ENCODE measurements at places on chromosomes 3 and 15.
A peak's percentile ranks its signal among the peaks of the same experiment; 100 is the strongest.

DNA sequence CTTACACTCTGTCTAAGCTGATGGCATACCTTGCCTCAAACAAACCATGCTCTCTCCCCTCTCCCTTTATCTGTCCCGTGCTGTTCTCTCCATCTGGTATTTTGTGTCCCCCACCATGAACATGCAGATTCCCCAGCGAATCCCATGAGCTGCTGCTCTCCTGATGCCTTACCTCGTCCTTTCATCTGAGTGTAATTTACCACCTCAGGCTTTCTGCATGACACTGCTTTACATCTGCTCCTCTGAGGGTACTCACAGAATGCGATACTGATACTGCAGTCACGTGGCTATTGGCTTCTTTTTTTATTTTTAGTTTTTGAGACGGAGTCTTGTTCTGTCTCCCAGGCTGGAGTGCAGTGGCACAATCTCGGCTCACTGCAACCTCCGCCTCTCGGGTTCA is 341.7 kb downstream of the PTPRG start:
- DNase-seq = no peak

GRCh38 chr3:104564045-104564643 is 802.6 kb upstream of the ALCAM start:
- DNase-seq = peak; percentile 19

- no peak for DNase-seq
Observed at GRCh38 chr15:59491062-59491461, 53.1 kb downstream of the FAM81A start.

DNA sequence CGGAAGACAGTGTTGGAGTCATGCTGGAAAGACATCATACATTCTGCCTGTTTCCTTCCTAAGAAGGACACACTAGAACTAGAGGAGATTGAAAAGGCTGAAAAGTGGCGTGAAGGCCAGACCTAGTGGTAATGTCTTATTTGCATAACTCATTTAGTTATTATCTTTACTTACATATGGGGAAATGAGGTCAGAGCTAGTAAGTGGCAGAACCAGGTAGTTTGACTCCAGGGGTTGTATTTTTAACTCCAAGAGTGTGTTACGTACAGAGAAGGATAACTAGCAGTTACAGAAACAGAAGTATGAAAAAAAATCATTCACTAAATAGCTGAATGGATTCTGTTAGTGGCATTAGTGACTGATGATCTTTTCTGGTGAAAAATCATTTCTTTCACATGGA is 108.0 kb downstream of the MITF start:
- DNase-seq = no peak

GRCh38 chr15:31013863-31014607 is 22.6 kb upstream of the MTMR10 start:
- no peak for DNase-seq

- DNase-seq = no peak
Observed at GRCh38 chr3:84960581-84960980, 1.8 kb downstream of the CADM2 start.

- no peak for DNase-seq
Observed at GRCh38 chr15:82178061-82178460, 84.5 kb downstream of the EFL1 start.

GRCh38 chr3:42024591-42025351 is 62.9 kb upstream of the ULK4 start:
- DNase-seq = no peak

DNA sequence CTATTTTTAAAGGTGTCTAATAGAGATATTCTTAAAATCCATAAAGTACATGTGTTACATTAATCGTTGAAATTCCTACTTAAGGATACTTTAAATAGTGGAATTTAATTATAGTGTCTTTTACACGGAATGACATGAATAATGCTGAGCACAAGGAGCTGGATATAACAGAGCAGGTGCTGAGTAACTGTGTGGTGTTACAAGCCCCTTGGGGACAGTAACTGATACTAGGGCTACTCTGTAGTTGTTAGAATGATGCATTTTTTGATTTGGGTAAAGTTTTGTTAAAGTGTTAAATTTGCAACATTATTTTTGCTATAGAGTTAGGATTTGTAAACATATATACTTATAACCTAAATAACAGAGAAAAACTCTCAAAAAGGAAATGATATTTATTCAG is 1496.1 kb downstream of the OTOL1 start:
- DNase-seq = no peak

DNA sequence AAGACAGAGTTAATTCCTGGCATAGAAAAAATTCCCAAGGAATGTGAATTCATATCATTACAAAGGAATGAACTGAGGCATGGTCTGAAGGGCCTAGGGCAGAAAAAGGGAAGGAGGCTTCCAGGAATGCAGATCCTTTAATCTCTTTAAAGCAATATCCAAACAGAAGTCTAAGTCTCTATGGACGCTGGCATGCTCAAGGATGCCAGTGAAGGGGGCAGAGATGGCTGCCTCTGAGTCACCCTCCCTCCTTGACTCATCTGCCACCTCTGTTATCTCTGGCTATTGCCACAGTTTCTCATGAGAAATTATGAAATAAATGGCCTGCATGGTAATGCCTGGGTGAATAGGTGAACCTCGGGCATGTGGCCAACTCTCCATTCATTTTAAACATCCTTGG is 96.3 kb upstream of the BCL6 start:
- DNase-seq = no peak

- DNase-seq = no peak
Observed at GRCh38 chr3:123150449-123151215, 51.1 kb upstream of the SEC22A start.

GRCh38 chr3:129038121-129038855 is 22.3 kb upstream of the GP9 start:
- DNase-seq = no peak

DNA sequence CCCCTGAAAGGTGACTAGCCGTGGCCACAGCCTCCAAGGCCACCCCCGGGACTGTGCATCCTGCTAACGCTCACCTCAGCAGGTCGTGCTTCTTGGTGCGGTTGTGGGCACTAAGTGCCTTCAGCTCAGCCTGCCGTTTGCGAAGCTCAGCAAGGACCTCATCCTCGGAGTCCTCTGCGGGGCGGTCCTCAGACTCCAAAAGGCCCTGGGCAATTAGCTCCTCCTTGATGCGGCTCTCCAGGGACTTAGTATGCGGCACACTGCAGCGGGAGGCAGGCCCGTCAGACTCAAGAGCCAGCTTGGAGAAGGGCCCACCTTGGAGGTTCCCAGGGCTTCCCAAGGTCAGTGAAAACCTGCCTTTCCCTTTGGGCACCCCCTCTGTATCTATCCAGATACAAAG is 8.3 kb downstream of the TADA3 start:
- DNase-seq = no peak

GRCh38 chr3:111667621-111668239 is 72.6 kb upstream of the ZBED2 start:
- DNase-seq = peak; percentile 27

DNA sequence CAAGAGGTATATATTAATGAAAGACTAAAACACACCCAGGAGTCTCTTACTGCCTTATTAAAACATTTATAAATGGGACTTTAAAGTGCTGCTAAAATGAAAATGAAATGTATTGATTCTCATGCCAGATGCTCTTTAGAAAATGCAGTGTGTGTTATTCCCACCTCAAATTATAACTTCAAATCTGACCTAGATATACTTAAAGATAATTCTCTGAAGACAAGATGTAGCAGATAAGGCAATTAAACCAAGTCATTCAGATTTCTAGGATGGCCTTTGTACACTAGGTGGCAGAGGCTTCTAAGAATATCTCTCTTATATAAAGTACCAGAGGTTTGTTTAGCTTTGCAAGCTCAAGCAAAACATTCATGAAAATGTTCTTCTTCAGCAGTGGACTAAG is 26.9 kb upstream of the GOLGA8B start:
- DNase-seq = no peak

GRCh38 chr3:183328164-183328563 is 75.1 kb downstream of the B3GNT5 start:
- DNase-seq = no peak

GRCh38 chr3:165346503-165346902 is 150.3 kb upstream of the SLITRK3 start:
- no peak for DNase-seq

DNA sequence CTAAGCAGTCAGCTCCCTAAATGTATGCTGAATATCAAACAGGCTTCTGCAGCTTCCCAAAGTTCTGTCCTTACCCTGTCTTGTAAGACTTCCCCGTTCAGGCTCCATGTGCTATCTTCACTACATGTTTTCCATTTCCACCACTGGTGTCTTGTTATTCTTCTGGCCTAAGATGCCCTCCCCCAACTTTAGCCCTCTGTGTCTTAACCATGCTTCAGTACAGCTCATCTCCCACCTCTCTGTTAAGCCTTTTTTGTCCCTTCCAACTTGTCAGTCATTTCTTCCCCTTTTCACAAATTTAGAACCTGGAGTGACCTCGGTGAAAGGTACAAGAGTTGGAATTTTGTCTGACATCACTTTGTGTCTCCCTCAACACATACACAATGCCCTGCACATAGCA is 151.7 kb upstream of the TBL1XR1 start:
- no peak for DNase-seq
